ENCODE measurements at places on chromosomes 5 and 9.
A peak's percentile ranks its signal among the peaks of the same experiment; 100 is the strongest.

DNA sequence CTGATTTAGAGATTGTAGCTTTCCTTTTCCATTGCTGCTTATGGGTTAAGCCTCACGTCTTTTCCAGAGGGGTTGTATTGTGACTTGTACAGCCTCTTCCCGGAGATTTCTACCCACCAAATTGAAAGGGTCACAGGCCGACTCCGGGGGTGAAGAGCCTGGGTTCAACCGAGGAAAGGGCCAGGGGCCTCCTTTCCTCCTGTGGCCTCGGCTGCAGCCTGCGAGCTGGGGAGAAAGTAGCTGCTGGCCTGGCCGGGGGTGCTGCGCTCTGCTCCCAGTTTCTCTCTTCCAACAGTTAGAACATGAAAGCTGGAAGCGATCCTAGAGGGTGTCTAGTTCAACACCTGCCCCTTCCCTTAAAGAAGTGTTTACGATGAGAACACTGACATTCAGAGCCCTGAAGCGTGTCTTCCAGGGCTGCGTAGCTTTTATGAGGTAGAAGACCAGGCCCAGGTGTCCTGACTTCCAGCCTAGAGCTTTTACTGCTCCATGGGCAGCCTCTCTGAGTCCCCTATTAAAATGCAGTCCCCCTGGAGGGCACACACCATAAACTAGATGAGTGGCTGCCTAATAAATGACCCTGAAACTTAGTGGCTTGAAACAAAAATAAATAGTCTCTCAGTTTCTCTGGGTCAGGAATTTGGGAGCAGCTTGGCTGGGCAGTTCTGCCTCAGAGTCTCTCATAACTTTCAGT lies 56.9 kb downstream of the ACER2 start:
- no peak for DNase-seq

DNA sequence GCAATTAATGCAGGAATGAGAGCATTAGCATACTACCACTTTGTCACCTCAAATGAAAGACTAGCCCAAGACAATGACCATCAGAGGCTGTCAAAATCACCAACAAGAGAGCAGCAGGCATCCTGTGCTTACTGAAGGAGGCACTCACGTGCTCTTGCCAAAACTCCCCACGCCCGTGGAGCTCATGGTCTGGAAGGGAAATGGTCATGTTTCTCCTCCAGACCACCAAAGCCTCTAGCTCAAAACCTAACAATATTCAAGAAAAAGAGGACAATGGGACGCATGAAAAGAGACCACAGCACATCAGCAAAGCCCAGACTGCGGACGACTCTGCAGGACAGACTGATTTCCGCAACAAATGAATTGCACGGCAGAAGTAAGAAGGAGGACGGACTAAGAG lies 12.8 kb downstream of the AKNA start:
- DNase-seq = no peak

DNA sequence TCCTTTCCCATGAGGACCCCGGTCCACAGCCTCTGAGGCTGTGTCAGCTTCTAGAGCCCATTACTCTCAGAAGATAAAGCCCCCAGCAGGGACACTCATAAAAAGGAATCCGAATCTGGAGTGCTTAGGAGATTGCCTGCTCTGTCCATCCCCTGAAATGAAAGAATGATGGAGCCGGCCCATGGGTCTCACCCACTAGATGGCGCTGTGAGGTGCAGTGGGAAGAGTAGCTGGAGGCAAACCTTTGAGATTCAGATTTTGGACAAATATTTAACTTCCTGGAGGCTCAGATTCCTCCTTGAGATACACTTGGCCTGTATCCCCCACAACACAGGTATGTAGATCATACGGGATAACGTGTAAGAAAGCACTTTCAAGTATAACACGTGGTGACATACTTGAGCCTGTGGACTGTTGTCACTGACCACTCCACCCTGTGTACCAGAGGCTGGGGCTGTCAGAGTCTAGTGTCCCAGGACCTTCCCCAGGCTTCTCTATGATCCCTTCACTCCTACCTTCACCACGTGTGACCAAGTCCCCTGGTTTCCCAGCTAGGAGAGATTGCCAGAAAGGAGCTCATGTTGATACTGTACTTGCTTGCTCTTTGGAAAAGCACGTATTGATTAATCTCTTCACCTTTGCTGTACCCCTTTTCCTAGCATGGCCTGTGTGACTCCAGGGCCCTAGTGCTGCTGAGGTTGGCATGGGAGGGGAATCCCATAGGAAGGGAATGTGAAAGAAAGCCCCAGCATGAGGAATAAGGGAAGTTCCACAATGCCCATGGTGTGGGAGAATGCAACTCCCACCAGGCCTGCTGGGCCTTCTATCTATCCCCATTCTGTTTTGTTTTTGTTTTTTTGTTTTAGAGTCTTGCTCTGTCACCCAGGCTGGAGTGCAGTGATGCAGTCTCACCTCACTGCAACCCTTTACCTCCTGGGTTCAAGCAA lies 32.1 kb downstream of the TRMO start:
- DNase-seq = no peak

GRCh38 chr5:149182241-149182640 lies 40.9 kb downstream of the ABLIM3 start:
- no peak for DNase-seq

DNA sequence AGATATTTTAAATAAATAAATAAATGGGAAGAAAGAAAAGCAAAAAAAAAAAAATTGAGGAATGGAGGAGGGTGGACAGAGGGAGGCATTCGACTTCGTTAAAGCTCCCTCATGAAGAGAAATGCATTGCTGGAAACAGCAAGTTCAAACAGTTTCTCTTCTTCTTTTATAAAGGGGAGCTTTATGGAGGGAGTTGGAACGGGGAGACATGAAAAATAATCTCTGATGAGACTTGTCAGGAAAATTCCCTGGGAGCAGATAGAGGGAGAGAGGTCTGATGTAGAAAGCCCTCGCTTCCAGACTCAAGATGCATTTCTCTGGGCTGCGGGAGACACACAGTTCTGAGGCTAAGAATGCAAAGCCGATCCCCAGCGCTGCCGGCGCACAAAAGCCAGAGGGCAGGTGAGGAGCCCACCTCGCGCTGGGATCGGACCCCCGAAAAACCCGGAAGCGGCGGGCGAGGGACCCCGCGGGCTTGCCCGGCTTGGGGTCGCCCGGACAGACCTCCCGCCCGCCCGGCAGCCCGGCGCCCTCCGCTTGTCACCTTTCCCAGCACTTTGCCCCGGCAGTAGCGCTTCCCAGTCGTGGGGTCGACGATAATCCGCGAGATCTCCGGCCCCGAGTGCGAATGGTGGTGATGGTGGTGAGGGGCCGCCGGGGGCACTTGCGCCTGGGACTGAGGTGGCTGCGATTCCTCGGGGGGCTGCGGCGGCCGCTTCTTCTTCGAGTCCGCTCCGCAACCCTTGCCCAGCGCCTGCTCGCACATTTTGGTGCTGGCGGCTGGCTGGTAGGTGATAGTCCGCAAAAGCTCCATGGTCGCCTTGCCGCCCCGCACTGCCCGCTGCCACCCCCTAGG lies 512 bp downstream of the PLK2 start:
- DNase-seq = peak; percentile 66

DNA sequence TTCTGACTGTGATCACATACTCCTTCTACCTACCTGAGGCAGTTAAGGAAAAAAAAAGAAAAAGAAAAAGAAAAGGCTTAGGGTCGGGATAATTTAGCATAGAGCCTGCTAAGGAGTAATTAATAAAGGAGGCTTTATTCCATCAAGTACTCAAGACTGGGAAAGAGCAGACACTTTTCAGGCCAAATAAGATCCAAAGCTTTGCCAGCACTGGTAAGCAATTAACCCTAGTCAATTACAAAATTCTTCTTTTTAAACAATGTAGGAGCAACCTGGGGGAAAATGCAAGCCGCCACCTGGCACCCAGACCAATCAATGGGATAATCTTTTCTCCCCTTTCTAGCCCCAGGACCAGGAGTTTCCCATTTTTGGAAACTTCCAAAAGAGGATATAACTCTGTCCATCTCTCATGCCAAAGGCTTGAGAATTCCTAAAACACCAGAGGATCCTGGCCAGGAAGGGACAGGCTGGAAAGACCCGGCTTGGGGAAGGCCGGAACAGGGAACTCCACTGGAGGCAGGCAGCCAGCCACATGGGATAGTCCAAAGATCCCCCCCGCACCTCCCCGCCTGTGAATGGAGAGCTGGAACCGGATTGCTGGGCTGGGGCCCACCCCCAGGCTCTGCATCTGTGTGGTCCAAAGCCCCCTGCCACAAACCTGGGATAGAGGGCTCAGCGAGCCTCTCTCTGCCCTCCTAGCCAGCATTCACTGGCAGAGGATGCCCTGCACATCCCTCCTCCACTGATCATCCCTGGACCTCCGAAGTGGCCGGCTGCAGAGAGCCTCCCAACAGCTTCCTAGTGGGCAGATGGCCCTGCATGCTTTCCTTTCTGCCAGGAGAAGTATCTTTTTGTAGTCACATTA lies 117.8 kb downstream of the ZNF354C start:
- no peak for DNase-seq

GRCh38 chr9:70947511-70947910 lies 173.9 kb downstream of the TRPM3 start:
- DNase-seq = no peak

DNA sequence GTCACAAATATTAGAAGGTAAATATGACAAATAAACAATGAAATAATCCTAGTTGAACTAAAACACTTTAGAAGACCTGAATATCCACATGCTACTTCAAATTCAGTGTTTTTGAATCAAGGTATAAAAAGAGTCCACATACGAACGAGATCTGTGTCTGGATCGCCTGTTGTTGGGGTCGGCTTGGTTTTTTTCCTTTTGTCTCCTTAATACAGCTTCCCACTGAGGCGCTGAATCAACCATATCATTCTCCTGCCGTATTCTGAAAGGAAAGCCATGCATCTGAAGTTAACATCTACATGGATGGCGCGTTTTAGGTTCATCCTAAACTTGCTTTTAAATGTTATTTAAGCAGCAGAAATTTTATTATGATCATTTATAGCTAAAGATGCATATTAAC lies 235.2 kb downstream of the EPB41L4A start:
- DNase-seq = no peak

- no peak for DNase-seq
Measured at GRCh38 chr5:105288946-105289345, 1726.4 kb upstream of the NUDT12 start.

DNA sequence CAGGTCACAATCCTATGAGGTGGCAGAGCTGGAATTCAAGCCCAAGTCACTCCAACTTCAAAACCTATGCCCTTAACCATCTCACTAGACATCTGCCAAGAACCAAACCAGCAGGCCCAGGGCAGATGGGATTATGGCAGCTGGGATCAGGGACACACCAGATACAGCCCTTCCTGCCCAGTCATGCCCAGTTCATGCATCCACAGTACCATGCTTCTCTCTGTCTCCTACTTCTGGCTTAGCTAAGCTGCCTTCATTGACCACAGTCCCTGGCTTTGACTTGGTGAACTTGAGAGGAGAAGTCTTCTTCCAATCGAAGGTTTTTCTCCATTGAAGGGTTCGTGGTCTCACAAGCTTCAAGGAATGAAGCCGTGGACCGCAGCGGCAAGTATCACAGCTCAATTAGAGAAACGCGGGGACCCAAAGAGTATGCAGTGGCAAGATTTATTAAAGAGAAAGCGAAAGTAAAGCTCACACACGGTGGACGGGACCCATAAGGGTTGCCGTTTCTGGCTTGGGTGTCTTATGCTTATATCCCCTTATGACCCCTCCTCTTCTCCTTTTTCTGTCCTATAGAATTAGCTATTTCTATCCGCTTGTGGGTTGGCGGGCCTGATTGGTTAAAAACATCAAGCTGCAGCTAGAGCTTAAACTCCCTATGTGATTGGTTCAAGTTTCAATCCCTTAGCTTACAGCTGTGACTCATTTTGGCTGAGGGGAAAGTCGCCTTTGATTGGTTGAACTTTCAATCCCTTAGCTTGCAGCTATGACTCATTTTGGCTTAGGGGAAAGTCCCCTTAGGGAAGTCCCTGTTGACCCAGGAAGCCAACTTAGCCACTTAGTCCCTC lies 101.2 kb downstream of the TRIM36 start:
- DNase-seq = no peak

GRCh38 chr5:77177576-77177975 lies 32.9 kb upstream of the PDE8B start:
- no peak for DNase-seq

DNA sequence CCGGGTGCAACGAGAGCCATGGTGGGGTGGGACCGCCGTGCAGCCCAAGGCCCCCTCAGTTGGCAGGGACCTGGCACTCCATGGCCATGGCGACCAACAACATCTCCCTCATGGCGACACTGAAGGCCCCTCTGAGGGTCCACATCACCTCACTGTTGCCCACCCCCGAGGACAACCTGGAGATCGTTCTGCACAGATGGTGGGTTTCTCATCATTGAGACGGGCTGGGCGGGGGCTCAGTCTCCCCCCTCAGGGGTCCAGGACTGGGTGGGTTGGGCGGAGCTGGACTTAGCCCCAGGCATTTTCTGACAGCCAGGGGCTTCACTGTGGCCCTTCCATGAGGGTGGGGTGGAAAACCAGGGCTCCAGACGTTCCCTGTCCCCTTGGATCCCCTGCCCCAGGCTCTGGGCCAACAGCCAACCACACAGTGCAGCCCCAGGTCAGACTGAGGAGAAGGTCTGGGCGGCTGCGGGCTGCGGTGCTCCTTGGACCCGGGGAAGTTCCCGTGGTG lies 734 bp downstream of the PAEP start:
- DNase-seq = no peak

GRCh38 chr5:98827161-98827560 lies 53.7 kb downstream of the RGMB start:
- no peak for DNase-seq

- no peak for DNase-seq
Measured at GRCh38 chr9:69385581-69386033, 60.6 kb downstream of the ENTREP1 start.

DNA sequence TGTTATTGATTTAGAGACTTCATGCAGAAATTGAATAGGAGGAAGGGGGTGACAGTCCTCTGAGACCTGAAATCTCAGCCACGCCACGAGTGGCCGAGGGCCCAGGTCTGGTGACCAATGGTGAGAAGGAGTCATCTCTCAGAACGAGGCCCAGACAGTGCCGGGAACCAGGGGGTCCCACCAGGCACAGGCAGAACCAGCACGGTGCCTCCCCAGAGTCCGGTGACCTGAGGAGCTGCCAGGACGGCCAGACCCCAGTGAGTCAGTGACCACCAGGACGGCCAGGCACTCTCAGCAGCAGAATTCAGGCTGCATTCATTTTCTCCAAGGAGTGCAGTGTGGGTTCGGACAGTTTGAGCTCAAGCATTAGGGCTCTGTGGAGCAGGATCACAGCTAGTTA lies 43.8 kb upstream of the NKD2 start:
- peak; percentile 17 for DNase-seq
